Effector memory CD8-positive, alpha-beta T cell (primary cell): ENCODE measurements at places on chromosomes 12 and 14.

DNA sequence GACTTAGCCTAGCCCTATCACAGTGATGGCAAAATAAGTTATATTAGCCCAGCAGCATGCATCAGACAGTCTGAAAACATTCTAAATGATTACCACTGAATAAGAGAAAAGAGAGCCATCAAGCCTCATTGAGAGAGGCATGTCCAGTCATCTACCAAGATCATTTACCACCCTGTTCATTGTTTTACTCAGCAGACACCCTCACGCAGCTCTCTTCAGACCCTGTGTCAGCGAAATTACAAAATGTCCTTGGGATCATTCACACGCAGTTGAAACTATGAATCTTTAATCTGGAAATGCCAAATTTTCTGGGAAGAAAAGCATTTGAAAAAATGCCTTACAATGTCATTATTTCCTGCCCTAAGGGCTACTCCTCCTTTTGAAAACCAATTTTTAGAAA is 89.5 kb downstream of the PTPRO start:
- DNase-seq = no peak

GRCh38 chr14:58662018-58662417 is 24.3 kb downstream of the DACT1 start:
- DNase-seq = no peak

GRCh38 chr12:54821676-54822075 is 32.6 kb upstream of the MUCL1 start:
- no peak for DNase-seq

DNA sequence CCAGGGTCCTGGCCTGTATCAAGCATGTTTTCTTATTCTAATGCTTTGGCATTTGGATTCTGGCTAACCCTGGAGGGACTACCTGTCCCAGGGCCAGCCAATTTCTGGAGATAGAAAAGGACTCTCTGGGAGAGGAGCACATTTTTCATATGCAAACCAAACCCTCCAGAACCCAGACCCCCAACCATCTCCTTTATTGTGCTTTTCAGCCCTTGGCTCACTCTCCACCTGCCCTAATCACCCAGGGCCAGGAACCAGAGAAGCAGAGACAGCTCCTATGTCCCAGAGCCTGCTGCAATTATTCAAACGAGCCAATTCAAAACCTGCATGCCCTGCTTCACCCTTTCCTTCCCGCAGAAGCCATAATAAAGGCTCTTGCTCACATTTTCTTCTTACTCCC is 23.8 kb downstream of the HSPB8 start:
- no peak for DNase-seq

DNA sequence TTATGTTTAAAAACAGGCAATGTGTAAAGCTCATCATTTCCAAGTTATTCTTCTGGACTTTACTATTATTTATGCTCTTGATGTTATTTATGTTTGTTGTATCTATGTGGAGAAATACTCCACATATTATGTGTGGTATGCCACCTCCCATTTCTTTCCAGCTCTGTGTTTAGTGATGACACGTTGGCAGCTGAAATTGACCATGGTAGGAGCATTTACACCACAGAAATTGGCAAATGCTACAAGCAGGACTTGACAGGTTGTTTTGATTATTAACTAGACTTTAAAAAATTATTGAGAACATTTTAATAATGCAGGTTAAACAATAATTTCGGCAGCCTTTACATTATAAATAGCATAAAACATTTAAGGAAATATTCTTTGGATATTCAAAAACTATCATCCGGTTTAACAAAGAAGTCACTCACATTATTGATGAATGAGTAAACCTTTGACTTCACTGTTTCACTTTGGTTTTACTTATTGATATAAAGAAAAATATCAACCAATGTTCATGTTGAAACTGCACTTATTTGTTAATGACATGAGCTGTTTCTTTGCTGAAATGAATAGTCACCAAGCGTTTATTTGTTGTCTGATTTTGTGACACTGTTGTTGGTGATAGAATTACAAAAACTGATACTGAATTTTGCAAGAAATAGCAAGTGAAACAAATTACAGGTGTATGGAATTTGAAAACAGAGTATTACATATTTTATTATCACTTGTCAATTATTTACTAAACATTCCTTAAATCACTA is 76.8 kb downstream of the HMGA2 start:
- no peak for DNase-seq

GRCh38 chr12:644818-645552 is 18.3 kb downstream of the NINJ2 start:
- DNase-seq = no peak

DNA sequence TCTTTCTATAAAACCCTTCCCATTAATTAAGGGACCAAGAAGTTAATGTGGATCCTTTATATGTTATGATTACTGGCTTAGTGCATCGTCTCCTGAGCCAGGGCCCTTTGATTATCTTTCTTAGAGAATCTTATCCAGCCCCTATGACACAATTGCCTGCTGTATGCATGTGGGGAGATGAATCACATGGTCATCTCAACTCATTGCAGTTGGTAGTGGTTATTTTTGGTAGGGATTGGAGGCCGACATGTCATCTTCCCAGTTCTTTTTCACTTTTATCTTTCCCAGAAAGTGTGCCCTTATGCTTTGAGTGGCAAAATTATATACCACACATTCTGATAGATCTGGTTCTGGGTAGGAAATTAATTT is 26.0 kb downstream of the ZNF664 start:
- DNase-seq = no peak

DNA sequence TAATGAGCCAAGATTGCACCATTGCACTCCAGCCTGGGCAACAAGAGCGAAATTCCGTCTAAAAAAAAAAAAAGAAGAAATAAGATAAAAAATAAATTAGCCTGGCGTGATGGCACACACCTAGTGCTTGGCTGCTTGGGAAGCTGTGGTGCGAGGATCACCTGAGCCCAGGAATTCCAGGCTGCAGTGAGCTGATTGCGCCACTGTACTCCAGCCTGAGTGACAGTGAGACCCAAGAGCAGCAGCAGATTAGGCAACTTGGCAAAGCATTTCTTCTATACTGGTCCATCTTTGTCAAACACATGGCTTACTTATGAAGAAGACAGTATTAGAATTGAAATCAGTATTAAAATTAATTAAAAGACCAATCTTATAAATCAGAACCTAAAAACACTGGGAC is 6.3 kb downstream of the GON7 start:
- no peak for DNase-seq

DNA sequence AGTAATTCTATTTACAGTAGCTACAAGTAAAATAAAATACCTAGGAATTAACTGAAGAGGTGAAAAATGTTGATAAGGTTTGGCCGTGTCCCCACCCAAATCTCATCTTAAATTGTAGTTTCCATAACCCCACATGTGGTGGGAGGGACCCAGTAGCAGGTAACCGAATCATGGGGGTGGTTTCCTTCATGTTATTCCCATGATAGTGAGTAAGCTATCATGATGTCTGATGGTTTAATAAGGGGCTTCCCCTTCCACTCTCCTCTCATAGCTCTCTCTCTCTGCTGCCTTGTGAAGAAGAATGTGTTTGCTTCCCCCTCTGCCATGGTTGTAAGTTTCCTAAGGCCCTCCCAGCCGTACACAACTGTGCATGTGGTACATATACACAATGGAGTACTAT is 1170.7 kb downstream of the BCL11B start:
- no peak for DNase-seq

DNA sequence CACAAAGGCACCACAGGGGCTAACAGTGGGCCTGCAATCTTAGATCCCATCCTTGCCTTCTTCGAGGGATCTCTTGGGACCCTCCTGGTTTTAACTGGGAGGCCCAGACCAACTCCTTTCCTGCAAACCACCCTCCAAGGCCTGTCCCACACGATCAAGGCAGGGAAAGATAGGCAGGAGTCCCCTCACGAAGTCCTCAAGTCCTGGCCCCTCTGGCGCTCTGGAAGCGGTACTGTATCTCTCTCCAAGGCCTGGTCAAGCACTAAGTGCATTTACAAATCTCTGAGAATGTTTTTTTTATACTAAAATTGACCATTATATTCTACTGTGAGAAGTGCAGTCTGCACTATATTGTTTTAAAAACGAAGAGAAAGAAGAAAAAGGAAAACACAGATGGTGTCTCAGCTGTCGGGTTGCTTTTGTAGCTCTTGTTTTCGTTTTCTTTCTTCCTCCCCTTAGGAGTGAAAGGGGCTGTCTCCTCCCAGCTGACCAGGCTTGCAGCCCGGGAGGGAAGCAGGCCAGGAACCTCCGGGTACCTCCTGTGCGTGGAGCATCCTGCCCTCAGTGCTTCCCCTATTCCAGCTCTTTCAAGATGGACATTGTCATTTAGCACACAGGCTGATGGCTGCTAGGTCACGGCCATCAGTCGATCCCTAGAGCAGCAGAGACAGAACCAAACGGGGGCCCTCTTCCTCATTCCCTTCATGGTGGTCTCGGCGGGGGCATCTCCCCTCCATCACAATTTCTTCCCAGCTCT is 56.7 kb downstream of the FAM222A start:
- no peak for DNase-seq

- no peak for DNase-seq
Observed at GRCh38 chr14:99733211-99733539, 49.1 kb downstream of the CYP46A1 start.

- no peak for DNase-seq
Observed at GRCh38 chr14:23365732-23366425, 907 bp upstream of the EFS start.

DNA sequence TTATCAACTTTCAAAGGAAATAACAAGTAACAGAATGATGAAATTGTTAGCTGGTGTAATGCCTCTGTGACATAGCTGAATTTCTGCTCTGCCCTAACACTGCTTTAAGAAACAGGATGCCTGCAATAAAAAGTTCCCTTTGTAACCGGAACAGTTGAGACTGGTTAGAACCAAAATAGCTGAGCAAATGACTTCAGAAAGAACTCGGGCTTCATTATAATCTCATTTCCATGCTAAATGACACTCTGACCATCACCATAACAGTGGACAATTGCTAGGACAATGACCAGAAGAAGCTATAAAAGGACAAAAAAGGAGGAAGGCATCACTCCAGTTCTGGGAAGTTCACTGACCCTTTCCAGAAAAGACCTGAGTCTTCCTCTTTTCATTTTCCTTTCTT is 23.5 kb upstream of the PYGL start:
- DNase-seq = no peak

DNA sequence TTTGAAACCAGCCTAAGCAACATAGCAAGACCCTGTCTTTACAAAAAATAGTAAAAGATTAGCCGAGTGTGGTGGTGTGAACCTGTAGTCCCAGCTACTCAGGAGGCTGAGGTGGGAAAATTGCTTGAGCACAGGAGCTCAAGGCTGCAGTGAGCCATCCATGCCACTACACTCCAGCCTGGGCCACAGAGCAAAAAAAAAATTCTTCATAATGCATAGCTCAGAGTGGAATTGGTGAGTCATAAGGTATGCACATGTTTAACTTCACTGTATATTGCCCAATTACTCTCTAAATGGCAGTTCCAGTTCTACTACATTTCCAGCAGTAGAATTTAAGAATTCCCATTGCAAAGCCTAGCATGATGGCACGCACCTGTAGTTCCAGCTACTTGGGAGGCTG is 26.8 kb upstream of the CLIP1 start:
- no peak for DNase-seq

DNA sequence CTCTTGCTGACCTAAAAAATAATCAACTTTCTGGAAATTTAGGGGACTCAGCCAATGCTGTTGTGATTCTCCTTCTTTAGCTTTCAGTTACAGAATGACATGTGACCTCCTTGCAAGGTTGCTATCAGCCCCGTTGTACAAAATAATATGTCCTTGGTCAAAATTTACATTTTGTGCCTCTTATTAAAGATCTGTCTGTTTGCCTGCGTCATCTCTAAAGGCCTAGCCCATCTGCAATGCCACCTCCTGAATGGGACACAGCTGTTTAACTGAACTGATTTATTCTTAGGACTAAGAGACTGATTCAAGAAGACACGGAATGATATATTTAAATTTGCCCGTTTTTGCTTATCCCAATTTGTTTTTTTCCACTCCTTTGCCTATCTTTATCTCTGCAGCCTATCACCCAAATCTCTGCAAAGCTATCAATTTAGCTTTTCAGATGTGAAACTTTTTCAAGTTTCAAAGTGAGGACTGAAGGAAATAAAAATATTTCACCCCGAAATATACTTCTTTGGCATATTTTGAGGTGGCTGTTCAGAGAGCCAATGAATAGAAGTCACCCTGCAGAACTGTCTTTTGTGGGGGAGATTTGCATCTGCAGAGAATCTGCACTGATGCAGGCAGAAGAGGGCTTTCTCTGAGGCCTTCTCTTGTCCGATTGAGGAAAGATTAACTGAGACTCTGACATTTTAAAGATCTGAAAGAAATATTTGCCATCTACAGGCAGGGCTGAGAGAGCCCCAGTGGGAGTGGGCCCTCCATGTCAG is 126.0 kb downstream of the VEZT start:
- no peak for DNase-seq

DNA sequence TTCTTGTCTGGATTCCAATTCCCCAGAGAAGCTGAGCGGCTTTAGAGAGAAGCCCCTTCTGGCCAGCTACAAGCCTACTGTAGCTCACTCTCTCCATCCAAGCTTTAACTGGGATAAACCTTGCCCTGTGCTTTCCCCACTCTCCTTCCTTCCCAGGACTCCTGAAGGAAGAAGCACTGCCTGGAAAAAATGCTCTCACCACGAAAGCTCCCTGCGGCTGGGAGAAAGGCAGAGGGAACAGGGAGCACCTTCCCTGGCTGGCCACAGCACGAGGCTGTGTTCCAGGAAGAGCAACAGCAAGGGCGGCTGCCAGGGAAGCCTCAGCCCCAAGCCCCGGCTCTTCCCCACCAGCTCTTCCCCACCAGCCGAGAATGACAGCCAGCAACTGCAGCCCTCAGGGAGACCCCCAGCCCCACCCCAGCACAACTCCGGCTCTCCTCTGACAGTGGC is 40.8 kb upstream of the PNMA1 start:
- DNase-seq = no peak

- no peak for DNase-seq
Observed at GRCh38 chr12:92096346-92097136, 49.1 kb downstream of the BTG1 start.

- no peak for DNase-seq
Observed at GRCh38 chr12:47551426-47551851, 154.4 kb downstream of the RPAP3 start.

GRCh38 chr14:97747316-97747715 is 950.1 kb downstream of the VRK1 start:
- no peak for DNase-seq

GRCh38 chr12:90010089-90010488 is 301.5 kb upstream of the ATP2B1 start:
- no peak for DNase-seq

DNA sequence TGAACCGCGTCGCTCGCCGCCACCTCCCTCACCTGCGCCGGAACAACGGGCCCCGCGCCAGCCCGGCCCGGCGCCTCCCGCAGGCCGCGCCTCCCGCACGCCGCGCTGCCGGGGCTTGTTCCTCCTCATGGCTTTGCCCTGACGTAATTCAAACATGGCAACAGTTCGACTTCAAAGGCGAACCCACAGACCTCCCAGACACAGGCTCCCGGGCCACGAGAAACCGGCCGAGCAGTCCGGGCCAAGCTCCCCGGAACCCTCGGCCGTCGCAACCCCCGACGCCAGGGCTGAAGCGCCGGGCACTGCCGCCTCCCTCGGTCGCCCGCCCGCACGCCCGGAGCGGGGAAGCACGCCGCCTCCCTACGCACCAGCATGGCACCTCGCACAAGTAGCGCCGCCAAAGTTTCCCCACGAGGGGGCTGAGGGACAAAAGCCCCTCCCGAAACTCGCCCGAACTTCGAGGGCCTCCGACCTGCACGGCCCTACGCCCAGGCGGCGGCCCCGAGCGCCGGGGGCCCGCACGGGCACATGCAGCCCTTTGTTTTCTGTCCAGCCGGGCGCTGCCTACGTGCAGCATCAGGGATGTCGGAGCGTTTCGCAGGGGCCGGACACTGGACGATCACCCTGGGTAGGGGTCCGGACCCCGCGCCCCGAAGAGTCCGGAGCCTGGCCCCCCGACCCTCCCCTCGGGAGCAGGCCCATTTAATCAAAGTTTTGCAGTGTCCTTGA is 1.7 kb downstream of the SINHCAF start:
- DNase-seq = no peak
